ENCODE measurements at places on chromosomes 6 and 20.

DNA sequence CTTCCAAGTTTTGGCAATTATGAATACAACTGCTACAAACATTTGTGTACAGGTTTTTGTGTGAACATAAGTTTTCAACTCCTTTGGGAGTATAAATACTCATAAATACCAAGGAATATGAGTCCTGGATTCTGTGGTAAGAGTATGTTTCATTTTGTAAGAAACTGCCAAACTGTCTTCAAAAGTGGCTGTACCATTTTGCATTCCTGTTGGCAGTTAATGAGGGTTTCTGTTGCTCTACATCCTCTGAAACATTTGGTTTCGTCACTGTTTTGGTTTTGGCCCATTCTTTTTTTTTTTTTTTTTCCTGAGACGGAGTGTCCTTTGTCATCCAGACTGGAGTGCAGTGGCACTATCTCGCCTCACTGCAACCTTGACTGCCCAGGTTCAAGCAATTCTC lies 8.5 kb downstream of the AP5S1 start:
- H3K4me3 ChIP-seq, result no peak overlapping the region
- H3K27me3 ChIP-seq, result no peaks in the 10 kb centered on the region
- H3K36me3 ChIP-seq, result peaks cover 7% of the 10 kb centered on the region

DNA sequence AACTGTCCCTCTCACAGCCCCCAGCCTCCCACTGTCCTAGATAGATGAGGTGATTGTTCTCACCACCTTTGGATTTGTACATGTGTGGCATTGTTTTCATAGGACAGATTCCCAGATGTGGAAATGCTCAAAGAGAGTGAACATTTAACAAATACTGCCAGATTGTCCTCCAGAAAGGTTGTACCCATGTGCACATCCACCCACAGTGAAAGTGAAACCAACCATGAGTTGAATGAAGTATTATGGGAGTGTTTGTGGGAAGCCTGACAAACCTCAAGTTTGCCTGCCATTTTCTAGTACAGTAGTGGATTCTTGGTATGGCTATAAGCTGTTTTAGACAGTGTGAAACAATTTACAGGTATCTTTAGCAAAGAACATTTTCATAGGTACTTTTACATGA lies 42.7 kb downstream of the ANKRD6 start:
- H3K4me3 ChIP-seq, result no peak overlapping the region
- no peaks in the 10 kb centered on the region for H3K27me3 ChIP-seq
- DNase-seq, result no peak

- peaks cover 40% of the 10 kb centered on the region for H3K27me3 ChIP-seq
- no peaks in the 10 kb centered on the region for H3K4me1 ChIP-seq
- no peaks in the 10 kb centered on the region for H3K36me3 ChIP-seq
- H3K4me3 ChIP-seq, result no peak overlapping the region
- no peak overlapping the region for H3K27ac ChIP-seq
- no peak for DNase-seq
Measured at GRCh38 chr20:57320358-57320757, 9.2 kb upstream of the SPO11 start.

DNA sequence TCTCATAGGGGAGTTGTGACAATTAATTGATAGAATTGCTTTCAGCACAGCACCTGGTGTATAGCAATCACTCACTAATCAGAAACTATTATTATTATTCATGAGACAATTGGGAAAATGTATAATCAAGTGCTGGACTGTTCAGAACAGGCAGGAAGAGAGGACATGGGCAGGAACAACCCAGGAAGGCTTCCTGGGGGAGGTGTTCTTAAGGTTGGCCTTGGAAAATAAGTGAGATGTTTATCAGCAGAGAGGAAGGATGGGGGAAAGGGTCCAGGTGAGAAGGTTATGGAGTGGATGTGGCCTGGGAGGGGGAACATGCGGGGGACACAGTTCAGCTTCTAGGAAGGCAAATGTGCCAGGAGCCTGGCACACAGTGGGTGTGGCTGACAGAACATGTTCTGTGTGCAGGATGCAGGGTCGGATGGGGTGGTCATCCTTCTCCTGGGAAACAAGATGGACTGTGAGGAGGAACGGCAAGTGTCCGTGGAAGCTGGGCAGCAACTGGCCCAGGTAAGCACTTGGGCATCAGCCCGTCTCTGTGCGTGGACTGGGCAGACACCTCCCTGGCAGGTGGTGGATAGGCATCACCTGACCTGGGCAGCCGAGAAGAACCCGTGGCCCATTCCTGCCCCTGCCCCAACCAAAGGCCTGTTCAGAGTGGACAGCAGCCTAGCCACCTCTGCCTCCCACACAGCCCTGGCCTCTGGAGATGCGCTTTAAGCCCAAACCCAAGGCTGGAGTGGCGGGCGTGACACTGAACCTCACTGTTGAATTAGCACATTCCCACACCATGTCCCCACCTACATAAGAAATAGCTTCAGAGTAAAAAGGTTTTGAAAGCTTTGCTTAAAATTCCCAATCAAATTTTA lies 30.9 kb downstream of the RAB44 start:
- no peak for DNase-seq
- H3K36me3 ChIP-seq, result no peaks in the 10 kb centered on the region

GRCh38 chr6:69265706-69266105 lies 531.1 kb downstream of the LMBRD1 start:
- no peak for DNase-seq
- no peak overlapping the region for H3K27ac ChIP-seq
- H3K27me3 ChIP-seq, result no peaks in the 10 kb centered on the region
- H3K4me3 ChIP-seq, result no peak overlapping the region
- peaks cover 5% of the 10 kb centered on the region for H3K4me1 ChIP-seq
- H3K36me3 ChIP-seq, result no peaks in the 10 kb centered on the region

DNA sequence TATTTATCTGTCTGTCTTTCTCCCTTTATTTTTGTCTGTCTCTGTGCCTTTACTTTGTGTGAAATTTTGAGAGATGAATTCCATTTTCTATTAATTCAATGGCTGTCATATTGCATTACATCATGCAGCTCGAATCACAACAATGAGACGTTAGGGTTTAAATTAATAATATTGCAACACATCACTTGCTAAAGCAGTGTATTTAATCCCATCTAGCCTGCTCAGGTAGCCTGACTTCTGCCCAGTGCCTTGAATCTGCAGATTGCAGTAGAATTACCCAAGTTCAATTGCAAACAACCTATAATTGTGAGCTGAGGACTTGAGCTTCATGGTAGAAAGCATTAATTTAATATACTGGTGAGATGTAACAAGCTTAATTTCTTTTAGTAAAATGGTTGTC lies 235.7 kb upstream of the TSHZ2 start:
- H3K36me3 ChIP-seq, result no peaks in the 10 kb centered on the region
- peaks cover 10% of the 10 kb centered on the region for H3K27me3 ChIP-seq
- no peaks in the 10 kb centered on the region for H3K4me1 ChIP-seq
- H3K27ac ChIP-seq, result no peak overlapping the region

- H3K27ac ChIP-seq, result no peak overlapping the region
- H3K27me3 ChIP-seq, result no peaks in the 10 kb centered on the region
- DNase-seq, result no peak
- no peaks in the 10 kb centered on the region for H3K4me1 ChIP-seq
- H3K4me3 ChIP-seq, result no peak overlapping the region
Measured at GRCh38 chr20:1362484-1362883, 30.4 kb downstream of the FKBP1A start.

DNA sequence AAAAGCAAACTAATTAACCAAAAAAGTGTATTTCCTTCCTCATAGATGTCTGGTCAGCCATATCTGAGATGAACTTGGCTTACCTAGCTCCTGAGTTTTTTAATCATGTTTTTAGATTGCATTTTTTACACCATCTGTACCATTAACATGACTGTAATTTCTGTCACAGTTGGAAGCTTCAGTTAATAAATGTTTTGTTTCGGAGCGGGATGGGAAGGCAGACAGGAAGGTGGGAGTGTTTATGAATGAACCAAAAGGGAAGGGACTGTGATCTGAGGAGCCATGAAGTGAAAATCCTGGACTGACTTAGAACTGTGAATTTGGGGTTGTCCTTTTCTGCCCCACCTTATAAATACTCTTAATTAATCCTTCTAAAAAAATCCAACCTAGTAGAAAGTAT lies 445.6 kb upstream of the SOX4 start:
- H3K36me3 ChIP-seq, result peaks cover 3% of the 10 kb centered on the region
- H3K4me1 ChIP-seq, result peaks cover 49% of the 10 kb centered on the region
- H3K4me3 ChIP-seq, result no peak overlapping the region
- H3K27ac ChIP-seq, result peak overlapping the region; percentile 46

DNA sequence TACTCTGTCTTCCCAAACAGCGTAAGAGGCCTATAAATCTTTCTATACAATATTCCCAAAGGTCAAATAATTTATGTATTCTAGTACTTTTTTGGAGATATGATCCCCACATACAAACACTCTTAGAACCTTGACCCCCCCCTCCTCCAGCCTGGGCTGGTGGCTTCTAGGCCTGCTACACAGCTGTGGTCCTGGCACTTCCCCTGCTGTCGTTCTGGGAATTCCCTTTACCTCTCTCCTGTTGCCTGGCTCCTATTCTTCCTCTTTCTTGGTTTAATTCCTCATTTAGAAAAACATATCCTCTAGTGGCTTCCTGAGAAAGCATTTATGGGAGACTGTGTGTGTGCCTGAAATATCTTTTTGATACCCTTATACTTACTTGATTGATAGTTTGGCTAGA lies 4.1 kb upstream of the TXLNB start:
- H3K27ac ChIP-seq, result no peak overlapping the region
- H3K27me3 ChIP-seq, result no peaks in the 10 kb centered on the region
- peaks cover 2% of the 10 kb centered on the region for H3K4me1 ChIP-seq
- no peaks in the 10 kb centered on the region for H3K36me3 ChIP-seq

DNA sequence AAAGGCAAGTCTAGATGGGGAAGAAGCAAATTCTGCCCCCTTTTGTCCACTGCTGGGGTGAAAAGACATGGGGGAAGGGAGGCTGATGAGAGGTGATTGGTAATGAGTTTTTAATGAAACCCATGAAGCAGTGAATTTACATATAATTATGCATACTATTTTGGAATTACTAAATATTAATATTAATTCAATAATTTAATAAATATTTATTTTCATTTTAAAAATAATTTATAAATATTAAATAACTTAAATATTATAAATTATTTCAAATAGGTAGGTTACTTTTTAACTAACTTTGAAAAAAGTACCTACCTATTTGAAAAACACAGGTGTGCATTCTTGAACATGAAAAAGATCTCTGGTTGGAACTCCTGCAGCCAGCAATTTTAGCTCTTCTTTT lies 138.1 kb upstream of the GPR6 start:
- H3K4me3 ChIP-seq, result no peak overlapping the region
- no peak for DNase-seq
- no peak overlapping the region for H3K27ac ChIP-seq

GRCh38 chr6:52503323-52503747 lies 73.5 kb downstream of the TRAM2 start:
- peaks cover 5% of the 10 kb centered on the region for H3K36me3 ChIP-seq
- H3K4me1 ChIP-seq, result peaks cover under 1% of the 10 kb centered on the region
- no peaks in the 10 kb centered on the region for H3K27me3 ChIP-seq
- no peak overlapping the region for H3K4me3 ChIP-seq
- DNase-seq, result no peak

DNA sequence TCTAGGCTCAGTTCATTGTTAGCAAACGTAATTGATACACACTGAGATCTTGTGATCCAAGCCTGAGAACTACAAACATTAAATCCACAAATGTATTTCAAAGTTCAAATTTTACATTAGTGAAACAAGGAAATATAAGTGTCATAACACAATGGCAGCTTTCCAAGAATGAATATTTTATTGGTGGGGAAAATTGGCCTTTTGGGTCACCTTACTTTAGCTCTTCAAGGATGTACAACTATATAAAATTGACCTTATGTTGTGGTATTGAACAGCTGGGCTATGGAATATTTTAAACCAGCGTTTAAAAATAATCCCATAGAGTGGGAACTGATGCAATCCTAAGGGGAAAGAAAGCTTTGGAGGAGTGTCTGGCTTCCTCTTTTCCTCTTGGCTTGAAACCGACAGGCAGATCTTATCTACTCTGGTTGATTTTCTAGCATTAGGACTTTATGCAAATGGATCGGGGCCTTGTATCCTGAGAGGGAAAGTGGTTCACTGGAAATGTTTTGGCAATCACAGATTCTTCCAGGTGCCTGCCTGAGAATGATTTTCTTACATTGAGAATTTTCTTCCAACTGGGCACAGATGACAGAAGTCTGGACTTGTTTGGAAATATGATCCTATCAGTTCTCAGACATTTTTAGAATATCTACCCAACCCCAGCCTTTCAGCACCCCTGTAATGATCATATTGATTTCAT lies 184.8 kb upstream of the ECI2 start:
- no peaks in the 10 kb centered on the region for H3K36me3 ChIP-seq
- no peak for DNase-seq
- peaks cover 26% of the 10 kb centered on the region for H3K4me1 ChIP-seq
- H3K27me3 ChIP-seq, result no peaks in the 10 kb centered on the region
- no peak overlapping the region for H3K4me3 ChIP-seq
- H3K27ac ChIP-seq, result no peak overlapping the region

DNA sequence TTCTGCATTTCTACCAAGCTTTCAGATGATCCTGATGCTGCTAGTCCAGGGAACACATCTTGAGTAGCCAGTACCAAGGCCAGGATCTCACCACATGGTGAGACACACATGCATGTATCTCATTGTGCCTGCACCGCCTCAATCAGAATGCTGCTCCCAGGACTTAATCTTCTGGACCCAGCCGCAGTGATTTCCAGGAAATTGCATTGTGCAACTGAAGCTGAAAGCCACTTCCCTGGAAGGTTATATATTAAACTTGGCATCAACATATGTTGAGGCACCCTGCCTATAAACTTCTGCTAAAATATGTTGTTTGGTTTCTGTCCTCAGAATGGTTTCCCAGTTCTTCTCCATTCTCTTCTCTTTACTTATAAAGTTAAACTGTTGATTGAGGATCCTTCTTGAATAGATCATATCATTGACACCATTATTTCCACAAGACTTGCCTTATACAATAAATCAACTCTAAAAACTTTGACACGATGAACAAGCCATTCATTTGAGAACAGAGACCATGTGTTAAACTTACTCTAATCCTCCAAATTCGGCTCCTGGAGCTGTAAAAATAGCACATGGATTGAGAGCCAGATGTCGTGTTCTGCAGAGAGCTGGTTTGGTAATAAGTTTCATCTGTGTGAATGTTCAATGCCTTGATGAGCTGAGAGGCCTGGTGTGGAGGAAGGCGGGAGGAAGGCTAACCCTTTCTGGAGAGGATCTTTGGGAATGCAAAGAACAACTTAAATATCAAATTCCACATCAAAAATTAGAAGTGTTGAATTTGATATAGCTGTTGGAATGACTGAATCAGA lies 65.0 kb upstream of the PCSK2 start:
- H3K27me3 ChIP-seq, result peaks cover 6% of the 10 kb centered on the region
- no peaks in the 10 kb centered on the region for H3K36me3 ChIP-seq
- H3K4me3 ChIP-seq, result no peak overlapping the region
- H3K27ac ChIP-seq, result no peak overlapping the region
